ENCODE measurements at places on chromosomes 2 and 18.

DNA sequence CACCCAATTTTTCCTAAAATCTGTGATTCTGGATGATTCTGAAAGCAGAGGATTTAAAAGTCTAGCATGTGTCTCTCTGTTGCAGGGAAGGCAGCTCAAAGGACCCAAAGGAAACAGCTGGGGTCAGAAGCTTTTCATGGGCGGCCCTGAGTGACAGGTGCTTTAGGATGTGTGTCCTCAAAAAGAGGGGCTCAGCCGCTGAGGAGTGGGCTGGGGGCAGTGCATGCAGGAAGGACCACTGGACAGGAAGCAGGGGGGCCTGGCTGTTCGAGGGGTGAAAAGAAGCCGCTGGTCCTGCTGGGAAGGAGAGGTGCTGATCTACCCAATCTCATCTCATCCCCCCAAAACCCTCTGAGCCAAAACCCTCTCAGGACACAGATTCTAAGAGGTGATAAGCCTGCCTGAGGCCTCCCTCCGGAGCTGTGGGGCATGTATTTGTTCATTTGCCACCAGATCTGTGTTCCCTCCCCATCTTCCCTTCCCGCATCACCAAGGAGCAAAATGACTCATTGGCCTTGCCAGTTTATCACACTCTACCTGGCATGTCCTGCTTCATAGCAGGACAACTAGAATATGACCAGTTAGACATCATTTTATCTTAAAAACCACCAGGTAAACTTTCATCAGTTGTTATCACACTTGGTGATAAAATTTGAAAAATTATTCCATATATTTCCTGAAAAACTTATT, 98.8 kb upstream of the MGAT4A start:
- no peak for DNase-seq

GRCh38 chr2:29447513-29447912, 332.3 kb downstream of the CLIP4 start:
- no peak for DNase-seq

DNA sequence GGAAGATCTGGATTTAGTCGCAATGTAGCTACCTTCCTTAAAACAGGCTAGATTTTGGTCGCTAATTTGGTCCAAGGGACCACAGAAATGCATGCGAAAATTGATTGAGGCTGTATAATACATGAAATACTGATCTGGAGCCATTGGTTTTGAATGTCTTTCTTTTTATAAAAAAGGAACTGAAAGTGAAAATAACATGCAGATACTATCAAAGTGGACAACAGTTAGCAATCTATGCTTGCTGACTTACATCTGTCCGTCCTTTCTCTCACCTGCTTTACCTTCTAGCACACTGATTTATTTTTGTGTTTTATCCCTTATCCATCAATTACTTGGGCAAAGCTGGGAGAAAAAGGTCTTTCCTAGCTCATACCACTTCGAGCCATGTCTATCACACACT, 1459.8 kb upstream of the ACVR2A start:
- no peak for DNase-seq

DNA sequence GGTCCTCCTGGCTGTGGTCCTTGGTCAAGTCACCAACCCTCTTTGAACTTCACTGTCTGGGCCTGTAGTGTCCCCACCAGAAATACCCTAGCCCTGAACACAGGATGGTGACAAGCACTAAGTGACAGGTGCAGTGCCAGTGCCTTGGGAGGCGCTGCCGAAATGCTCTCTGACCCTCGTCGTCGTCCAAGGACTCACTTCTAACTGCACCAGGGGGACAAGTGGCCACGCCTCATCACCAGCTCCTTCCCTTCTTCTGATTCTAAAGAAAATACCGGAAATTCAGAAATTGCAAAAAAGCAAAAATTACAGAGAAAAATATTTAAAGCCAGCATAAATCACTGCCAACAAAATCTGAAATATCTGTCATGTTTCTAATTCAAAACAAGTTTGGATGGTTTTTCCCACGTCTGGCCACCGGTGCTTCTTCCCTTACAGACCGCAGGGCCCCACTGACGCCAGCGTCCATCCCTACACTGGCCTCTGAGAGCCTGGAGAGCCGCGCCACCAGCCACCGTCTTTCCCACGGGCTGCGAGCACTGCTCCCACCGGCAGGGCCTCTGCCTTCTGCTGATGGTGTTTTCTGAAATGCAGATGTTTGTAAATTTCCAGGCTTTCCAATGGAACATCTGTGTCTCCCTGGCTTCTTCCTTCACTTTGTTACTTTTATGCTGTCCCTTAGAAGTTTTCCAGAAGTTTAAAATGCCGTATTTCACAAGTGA, 37.4 kb upstream of the GPC1 start:
- no peak for DNase-seq

DNA sequence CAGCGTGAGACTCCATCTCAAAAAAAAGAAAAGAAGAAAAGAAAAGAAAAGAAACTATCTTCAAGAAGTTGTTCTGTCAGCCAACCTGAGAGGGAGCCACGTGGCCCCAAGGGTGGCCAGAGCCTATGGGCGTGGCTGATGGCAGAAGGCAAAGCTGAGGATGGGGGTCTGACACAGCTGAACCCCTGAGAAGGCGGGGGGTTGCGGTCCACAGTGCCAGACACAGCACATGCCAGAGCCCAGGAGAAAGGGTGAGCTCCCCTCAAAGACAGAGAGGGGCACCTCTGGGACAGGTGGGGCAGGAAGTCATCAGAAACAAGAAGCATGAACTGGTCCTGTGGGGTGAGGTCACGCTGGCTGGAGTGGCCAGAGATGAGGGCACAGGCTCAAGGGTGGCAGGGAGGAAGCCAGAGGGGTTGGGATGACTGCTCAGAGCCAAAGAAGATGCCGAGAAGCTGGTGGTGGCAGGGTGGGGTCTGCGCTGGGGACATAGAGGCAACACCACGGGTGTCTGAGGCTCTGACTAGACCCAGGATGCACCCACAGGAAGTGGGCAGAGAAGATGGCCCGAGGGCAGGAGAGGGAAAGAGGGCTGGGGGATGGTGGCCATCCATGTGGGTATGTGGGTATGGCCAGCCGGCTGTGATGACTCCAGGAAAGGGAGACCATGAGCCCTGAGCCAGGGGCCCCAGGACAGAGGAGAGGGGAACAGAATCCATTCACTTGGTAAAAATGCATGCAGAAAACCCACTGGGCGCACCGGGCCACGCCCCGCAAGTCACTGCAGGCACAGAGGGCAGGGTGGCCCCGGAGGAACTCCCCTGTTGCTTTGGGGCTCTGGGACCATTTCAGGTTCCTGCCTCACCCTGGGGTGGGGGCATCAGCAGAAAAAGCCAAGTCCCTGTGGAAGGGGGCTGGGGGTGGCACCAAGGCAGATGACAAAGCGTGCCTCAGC, 8.4 kb downstream of the KIF1A start:
- DNase-seq, result no peak

DNA sequence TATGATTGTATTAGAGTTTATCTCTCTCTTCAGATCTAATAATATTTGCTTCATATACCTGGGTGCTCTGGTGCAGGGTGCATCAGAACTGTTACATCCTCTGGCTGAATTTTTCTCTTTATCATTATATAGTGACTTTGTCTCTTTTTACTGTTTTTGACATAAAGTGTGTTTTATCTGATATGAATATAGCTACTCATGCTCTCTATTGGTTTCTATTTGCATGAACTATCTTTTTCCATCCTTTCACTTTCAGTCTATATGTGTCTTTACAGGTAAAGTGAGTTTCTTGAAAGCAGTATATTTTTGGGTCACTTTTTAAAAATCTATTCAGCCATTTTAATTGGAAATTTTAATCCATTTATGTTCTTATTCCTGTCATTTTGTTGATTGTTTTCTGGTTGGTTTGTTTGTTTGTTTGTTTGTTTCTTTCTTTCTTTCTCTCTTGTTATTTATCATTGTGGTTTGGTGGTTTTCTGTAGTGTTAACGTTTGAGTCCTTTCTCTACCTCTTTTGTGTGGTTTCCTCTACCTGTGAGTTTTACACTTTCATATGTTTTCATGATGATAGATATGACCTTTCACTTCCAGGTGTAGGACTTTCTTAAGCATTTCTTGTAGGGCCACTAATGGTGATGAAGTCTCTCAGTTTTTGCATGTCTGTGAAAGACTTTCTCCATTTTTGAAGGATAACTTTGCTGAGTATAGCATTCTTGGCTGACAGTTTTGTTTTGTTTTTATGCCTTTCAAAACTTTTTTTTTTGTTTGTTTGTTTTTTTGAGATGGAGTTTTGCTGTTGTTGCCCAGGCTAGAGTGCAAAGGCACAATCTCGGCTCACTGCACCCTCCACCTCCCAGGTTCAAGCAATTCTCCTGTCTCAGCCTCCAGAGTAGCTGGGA, 54.9 kb downstream of the CCNT2 start:
- no peak for DNase-seq

DNA sequence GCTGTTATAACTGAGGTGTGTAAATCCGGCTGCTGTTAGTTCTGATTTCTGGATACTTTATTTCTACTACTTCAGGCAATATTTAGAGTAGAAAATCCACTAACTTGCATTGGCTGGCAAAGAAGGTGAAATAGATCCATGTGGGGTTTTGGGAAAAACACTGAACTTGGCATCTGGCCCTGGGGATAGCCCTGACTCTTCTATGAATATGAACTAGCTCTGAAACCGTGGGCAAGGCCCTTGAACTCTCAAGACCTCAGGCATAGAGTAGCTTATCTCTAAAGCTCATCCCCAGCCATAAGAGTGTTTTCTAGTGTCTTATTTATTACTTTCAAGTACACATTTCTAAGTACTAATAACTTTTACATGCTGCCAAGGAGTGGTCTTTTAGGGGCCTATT, 25.8 kb downstream of the PARD3B start:
- DNase-seq, result no peak

- no peak for DNase-seq
Measured at GRCh38 chr2:221554769-221555493, 17.2 kb downstream of the EPHA4 start.

- DNase-seq, result no peak
Measured at GRCh38 chr2:217398860-217399259, 539.0 kb upstream of the TNP1 start.

GRCh38 chr2:149915151-149915550, 327.6 kb upstream of the MMADHC start:
- DNase-seq, result no peak

All from SW 1271 (cell line).